ENCODE measurements at places on chromosomes 11 and 22.
A peak's percentile ranks its signal among the peaks of the same experiment; 100 is the strongest.

GRCh38 chr22:20587206-20587958 lies 80.0 kb downstream of the MED15 start:
- no peak for DNase-seq

DNA sequence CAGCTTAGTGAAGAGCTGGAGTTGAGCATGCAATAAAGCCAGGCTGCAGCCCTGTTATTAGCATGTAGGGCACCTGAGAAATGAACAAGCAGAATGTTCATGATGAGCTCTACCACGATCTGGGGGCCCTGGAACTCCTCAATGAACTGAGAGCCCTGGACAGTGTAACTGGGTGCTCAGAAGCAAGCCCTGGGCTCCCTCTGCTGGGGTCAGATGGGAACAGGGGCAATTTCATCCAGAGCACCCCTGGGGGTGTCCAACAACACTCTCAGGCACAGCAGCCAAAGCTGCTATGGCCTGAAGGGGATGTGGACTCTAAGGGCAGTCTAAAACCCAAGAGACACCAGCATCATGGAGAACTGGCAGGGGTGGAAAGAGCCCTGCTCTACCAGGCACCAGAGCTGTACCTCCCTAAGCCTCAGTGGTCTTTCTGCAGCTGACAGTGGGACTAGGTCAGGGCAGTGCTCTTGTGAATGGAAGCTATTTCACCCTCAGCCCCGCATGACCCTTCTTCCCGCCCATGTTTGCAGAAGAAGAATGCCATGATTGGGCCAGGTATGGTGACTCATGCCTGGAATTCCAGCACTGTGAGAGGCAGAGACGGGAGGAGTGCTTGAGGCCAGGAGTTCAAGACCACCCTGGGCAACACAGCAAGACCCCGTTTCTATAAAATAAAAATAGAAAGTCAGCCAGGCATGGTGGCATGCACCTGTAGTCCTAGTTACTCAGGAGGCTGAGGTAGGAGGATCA lies 28.9 kb downstream of the THOC5 start:
- no peak for DNase-seq

GRCh38 chr11:133082841-133083488 lies 449.3 kb downstream of the OPCML start:
- DNase-seq: peak; percentile 12

GRCh38 chr11:61129639-61130523 lies 27.6 kb downstream of the CD5 start:
- DNase-seq: no peak

GRCh38 chr11:86176165-86176884 lies 68.2 kb upstream of the EED start:
- no peak for DNase-seq

GRCh38 chr11:63610604-63611394 lies 3.4 kb downstream of the PLAAT3 start:
- DNase-seq: peak; percentile 66

DNA sequence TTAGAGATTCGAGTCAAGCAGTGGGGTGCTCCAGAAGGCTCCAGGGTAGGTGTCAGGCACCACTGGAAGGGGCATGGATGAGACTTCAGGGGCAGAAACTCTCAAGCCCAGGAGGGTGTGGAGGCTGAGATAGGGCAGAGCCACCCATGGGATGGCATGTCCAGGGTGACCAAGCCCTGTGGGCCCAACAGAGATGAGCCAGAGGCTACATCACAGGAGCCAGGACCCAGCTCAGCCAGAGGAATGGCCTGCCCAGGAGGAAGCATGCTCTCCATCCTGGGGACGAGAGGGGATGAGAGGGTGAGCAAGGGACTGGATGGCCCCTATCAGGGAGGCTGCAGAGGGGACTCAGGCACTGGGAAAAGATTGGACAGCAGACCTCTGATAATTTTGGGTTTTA lies 42.8 kb downstream of the SLCO2B1 start:
- no peak for DNase-seq

GRCh38 chr11:76288166-76288980 lies 82.1 kb upstream of the WNT11 start:
- DNase-seq: no peak

DNA sequence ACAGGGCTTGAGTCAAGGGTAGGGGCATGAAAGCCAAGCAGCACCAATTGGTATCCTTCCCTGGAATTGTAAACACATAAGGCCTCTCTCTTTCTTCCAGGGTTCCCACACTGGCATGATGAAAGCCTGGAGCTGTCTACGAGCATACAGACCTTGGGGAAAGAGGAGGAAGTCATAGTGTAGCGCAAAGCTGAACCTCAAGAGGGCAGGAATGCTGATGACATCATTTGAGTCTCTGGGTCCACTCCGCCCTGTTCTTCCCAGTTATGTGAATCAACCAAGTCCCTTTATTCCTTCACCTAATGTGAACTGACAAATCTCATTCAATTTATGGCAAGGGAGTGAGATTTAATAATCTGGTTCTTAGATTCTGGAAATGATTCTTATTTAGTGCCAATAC lies 266.4 kb upstream of the NCAM1 start:
- no peak for DNase-seq

DNA sequence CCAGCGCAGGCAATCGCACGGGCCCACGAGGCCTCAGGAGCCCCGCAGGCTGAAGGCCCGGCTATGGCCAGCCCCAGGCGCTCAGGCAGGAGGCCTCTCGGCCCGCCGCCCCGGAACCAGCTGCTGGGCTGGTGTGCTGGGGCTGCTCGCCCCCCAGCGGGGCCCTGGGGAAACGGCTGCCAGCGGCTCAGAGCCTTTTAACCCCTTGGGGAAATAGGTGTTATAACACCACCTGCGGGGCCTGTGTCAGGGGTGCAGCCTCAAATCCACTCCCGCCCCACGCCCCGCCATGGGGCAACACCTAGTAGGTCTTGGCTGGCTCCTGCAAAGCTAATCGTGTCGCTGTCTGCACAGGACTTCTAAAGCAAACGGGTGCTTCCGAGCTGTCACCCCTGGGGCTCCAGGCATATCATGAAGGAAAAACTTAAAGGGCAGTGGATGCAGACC lies 237.4 kb downstream of the TTC28 start:
- DNase-seq: no peak

GRCh38 chr22:30894371-30894740 lies 74.2 kb downstream of the MORC2 start:
- no peak for DNase-seq

DNA sequence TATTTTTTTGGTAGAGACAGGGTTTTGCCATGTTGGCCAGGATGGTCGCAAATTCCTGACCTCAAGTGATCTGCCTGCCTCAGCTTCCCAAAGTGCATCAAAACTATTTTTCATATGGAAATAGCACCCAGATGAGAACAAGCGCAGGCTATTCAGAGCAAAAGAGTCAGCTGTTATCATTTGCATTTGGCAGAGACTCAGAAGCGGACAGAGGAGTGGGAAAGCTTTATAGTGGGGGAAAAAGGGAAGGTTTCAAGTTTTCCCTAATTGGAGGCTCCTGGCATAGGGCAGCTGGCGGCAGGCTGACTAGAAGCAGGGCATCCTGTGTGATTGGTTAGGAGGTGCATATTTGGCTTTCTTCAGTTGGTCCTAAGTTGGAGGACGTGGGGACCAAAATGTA lies 20.2 kb downstream of the ATG13 start:
- DNase-seq: no peak

DNA sequence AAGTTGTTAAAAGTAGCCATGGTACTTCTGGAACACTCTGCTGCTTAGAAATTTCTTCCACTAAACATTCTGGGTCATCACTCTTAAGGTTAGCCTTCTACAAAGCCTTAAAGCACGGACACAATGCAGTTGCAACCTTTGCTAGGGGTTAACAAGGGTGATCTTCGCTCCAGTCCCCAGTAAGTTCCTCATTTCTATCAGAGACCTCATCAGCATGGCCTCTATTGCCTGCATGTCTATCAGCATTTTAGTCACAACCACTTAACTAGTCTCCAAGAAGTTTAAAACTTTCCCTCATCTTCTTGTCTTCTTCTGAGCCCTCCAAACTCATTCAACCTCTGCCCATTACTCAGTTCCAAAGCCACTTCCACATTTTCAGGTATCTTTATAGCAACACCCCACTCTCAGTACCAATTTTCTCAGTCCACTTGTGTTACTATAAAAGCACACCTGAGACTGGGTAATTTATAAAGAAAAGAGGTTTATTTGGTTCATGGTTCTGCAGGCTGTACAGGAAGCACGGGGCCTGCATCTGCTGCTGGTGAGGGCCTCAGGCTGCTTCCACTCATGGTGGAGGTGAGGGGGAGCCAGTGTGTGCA lies 48.7 kb upstream of the TH start:
- DNase-seq: no peak

- no peak for DNase-seq
Measured at GRCh38 chr11:61639816-61640443, 40.3 kb upstream of the DAGLA start.

GRCh38 chr11:90242894-90243416 lies 20.1 kb upstream of the CHORDC1 start:
- DNase-seq: no peak

GRCh38 chr11:66607126-66607834 lies 9.2 kb upstream of the RBM14 start:
- no peak for DNase-seq

DNA sequence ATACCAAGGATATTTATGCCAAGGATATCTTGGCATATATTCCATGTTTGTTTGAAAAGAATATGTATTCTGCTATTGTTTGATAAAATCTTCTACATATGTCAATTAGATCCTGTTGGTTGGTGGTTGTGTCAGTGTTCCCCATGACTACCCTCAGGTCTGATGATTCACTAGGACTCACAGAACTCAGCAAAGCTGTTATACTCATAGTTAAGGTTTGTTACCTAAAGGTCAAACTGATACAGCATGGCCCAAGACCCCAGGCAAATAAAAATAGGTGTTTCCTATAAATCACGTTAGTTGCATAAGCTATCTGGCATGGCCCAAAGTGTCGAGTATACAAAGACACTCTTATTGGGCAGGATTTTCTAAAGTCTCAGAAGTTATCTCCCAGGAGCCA lies 30.2 kb upstream of the B3GNT6 start:
- DNase-seq: no peak

GRCh38 chr11:117412653-117413275 lies 85.1 kb downstream of the CEP164 start:
- no peak for DNase-seq

DNA sequence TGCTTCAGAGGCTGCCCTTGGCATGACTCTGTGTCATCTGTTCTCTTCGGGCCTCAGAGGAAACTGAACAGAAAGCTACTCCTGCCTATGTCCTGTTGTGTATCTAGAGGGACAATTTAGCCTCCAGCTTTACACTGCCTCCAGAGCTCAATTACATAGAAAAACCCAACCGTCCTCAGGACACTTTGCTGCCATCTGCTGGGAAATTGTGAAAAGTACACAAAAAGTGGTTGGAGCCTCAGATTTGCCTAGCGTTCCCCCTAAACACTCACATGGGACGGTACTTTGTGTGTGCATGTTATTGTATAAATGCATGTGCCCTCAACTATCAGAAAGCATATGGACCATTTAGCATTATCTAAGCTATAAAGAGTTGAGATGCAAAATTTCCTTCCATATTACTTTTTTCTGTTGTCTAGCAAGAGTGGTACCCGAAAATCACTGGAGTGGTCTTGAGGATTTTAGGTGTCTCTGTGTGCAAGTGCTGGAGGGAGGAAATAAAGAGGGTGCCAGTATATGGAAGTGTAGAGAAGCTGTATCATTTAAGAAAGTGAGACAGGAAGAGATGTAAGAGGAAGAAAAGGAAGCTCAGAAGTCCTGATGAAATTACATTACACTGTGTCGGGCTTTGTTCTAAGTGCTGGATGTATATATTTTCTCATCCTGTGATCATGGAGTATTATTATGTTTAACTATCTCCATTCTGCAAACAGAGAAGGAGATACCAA lies 8.7 kb upstream of the MS4A4E start:
- DNase-seq: peak; percentile 29

DNA sequence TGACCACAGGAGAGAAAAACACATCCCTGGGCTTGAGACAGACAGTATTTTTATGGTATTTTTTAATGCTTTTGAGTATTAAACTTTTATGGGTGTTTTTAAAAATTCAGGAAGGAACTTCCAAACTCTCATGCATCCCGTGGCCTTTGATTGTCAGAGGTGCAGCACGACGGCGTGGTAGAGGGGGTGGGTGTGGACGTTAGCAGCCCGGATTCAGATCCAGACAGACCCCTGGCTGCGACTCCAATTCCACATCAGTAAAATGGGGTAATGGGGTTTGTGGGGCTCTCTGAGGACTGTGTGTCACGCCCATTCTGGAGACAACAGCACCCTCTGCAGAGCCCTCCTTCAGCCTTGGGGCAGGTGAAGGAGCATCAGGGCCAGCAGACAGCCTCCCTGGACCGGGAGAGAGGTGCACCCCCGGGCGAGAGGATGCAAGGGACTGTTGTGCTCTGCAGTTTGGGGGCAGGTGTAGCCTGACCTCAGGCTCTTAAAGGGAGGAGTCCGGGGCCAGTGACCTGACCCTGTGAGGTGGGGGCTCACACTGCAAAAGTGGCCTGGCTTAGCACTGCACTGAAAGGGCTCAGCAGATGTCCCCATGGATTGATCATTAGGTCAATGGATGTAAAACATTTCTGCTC lies 1024.3 kb downstream of the TBC1D22A start:
- DNase-seq: no peak

DNA sequence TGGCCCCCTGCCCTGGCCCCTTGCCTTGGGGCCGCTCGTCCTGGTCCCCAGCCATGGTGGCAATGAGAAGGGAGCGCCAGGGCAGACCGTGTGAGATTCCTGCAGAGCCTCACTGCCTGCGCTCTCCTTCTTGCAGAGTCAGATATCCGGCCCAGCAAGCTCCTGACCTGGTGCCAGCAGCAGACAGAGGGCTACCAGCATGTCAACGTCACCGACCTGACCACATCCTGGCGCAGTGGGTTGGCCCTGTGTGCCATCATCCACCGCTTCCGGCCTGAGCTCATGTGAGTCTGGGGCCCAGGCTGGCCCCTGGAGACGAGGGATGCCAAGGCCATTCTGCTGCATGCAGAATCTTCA lies 114.1 kb downstream of the MICAL2 start:
- DNase-seq: no peak

DNA sequence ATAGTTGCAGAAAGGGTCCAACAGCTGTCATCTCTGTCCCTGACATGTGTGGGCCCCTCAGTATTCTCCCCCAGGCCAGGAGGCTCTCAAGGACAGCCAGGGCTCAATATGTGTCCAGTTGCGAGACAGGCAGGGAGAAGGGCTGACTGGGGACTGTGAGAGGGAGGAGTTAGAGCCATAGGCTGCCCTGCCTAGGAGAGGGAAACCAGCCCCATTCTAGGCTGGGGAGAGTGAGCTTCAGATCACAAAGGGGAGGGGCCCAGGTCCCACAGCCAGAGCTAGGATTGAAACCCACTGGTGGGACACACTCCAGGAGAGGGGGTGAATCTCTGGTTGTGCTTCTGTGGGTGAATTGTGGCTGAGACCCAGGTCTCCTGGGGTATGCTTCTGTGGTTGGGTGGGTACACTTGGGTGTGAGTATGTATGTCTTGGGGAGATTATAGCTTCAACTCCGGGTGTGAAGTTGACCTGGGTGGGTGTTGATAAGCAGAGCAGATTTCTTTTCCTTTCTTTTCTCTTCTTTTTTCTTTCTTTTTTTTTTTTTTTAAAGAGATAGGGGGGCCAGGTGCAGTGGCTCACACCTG lies 2.1 kb upstream of the CARNS1 start:
- DNase-seq: no peak

DNA sequence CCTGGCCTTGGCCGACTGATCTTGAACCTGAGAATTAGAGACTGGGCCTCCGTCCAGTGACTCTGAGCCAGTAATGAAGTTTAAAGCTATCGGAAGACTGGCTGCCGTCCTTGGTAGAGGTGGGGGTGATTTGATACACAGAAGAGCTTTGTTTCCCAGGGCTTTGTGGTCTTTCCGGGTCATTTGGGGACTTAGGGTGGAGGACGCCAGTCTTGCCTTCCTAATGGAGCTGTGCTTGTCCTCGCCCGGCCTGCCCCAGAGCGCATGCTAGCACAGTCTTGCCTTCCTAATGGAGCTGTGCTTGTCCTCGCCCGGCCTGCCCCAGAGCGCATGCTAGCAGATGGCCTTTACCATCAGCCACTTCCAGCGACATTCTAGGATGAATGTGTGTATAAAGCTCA lies 65.8 kb downstream of the ST3GAL4 start:
- no peak for DNase-seq

Measured in NCI-H748 treated with DMSO at 0.1 percent for 48 hours (cell line).